Astrocyte (in vitro differentiated cells and primary cell): ENCODE measurements at places on chromosomes 12 and 14.

DNA sequence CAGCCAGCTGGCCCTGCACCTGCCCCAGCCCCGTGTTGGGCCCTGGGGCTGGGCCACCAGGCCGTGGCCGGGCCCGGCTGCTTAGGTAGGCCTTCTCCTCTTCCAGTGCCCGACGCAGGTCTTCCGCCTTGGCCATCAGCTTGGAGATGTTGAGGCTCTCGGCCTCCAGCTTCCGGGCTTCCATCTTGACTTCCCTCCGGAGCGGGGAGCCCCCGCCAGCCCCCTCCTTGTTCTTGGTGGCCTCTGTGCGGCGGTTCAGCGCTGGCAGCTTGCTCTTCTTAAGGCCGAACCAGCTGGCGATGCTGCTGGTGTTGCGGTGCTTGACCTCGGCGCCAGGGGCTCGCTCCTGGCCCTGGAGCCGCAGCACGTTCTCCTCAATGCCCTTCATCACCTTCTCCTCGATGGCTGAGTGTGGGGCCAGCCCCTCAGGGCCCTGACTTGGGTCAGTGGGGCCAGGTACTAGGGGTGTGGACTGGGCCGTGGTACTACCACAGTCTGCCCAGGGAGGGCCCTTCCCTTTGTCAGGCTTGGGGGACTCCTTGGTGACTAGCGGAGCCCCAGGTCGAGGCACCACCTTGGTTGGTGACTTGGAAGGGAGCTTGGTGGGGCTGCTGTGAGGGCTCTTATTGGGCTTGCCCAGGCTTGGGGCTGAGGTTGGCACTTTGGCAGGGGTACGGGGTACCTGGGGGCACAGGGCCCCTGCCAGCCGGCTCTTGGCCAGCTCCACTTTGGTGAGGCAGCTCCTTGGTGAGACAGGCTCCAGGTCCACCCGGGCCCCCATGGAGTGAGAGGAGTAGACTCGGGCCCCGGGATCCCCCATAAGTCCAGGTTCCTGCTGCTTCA, 33.2 kb downstream of the NCKAP5L start:
- no peak for DNase-seq

GRCh38 chr14:54893151-54893760, 9.4 kb downstream of the GCH1 start:
- DNase-seq: peak; percentile 52

DNA sequence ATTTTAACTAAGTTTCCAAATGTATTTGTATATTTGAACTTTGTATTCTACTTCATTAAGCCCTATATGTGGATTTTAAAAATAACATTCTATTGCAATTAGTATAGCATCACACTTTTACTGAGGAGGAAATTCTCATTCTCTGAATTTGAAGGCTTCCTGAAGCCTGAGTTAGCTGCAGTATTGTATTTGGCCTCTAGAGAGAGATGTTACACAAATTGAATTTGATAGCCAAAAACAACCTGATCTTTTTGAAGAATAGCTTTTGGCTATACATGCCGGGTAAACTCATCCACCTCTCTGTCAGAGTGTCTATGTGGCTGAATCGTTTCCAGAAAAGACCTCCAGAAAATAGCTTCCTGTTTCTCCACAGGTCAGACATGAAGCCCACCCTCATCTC, 316.5 kb upstream of the OR4E1 start:
- no peak for DNase-seq

- no peak for DNase-seq
Observed at GRCh38 chr14:89384023-89384422, 33.0 kb downstream of the FOXN3 start.

- DNase-seq: peak; percentile 72
Observed at GRCh38 chr12:125983094-125983783, 918.0 kb downstream of the AACS start.

DNA sequence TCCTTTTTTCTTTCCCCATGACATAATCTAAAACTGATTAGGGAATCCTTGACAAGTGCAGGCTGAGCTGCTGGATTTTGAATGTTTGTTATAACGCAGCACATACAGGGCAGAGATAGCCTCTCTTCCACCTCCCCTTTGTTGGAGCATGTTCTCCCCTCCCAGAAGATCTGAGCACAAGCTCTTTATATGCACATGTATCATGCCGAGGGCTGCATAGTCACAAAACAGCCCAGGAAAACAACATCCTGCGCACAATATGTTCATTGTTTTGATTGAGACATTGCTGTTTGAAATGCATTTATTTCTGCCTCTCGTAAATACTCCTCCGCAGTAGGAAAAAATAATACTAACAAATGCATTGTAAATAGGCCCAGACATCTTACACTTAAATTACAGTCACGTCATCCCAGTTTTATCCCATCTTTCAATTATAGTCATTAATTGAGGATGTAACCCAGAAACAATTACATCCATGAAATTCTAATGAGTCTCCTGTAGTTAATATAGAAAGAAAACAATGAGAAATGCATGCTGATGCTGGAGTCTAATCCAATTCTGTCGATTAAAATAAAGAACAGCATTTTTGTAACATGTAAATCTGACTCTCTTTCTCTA, 401.8 kb downstream of the BTG1 start:
- no peak for DNase-seq

DNA sequence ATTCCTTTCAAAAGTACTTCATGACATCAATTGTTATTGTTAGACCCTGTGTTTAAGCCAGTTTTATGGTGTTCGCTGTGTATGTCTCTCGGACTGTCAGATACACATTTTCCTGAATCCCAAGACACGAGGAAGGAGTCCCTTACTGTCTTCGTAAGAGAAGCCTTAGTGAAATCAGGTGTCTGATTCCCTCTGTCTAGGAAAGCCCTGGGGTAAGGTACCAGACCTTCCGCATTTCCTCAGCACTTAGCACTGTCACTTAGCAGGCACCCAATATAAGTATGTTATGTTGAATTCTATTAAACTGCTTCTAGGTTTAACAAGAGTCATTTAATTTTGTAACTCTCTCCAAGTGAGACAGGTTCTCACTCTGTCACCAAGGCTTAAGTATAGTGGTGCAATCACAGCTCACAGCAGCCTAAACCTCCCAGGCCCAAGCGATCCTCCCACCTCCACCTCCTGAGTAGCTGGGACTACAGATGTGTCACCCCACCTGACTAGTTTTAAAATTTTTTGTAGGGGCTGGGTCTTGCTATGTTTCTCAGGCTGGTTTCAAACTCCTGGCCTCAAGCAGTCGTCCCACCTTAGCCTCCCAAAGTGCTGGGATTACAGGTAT, 111.0 kb downstream of the BBS10 start:
- no peak for DNase-seq

- no peak for DNase-seq
Observed at GRCh38 chr12:130081117-130081805, 81.0 kb upstream of the FZD10 start.

- no peak for DNase-seq
Observed at GRCh38 chr14:58414845-58415244, 12.5 kb downstream of the TIMM9 start.

- DNase-seq: no peak
Observed at GRCh38 chr14:99664058-99664936, 19.4 kb downstream of the HHIPL1 start.

DNA sequence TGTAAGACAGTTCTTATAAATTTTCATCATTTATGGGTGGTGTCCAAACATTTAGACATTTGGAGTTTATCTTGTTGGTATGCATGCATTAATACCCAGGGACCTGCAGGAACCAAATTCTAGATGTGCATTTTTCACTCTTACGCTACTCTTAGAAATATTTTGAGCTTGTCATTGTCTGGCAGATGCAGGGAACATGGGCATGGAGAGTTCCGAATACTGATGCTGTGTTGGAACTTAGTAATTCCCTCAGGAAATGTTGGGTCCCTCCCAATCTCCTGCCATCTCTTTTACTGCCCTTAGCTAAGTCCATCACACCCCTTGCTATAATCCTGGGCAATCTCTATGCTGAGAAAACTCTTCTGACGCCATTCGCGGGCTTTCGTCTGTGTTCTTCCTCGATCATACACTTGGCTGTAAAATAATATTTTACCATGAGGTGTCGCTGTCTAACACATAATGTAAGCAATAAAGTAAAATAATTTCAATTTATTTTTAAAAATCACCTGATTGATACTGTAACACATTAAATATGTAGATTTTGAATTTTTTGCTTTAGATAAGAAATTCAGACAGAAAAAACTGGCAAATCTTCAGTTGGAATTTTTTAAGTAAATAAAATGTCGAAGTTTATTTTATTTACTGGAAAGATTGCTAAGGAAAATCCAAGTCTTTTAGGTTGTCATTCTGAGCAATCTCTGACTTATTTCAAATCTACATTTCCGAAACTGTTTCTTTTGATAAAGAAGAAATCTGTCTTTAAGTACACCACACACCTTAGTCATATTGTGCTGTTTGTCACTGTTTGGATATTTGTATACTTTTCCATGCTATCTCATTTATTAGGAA, 304.1 kb upstream of the SSTR1 start:
- peak; percentile 8 for DNase-seq

DNA sequence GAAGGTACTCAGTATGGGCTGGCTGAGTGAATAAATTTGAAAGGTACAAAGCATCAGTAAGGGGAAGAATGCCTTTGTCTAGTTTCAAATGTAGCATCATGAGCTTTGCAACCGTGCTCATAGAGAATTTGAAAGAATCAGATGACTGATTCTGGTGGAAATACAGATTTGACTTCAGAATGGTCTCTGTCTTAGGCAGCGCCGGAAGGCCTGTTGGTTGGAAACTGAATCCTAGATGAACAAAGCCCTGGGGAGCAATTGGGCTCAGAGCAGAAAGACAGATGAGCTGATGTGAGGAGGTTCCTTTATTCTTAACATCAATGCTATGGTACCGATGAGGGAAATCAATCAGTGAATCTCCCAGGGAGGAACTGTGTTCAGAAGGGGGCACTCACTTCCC, 137.3 kb downstream of the SNAPC1 start:
- no peak for DNase-seq

GRCh38 chr12:68749861-68750260, 3.9 kb downstream of the SLC35E3 start:
- no peak for DNase-seq

GRCh38 chr12:115710104-115710564, 567.4 kb downstream of the MED13L start:
- DNase-seq: peak; percentile 46

GRCh38 chr14:74015963-74016362, 3.1 kb downstream of the ENTPD5 start:
- DNase-seq: no peak

DNA sequence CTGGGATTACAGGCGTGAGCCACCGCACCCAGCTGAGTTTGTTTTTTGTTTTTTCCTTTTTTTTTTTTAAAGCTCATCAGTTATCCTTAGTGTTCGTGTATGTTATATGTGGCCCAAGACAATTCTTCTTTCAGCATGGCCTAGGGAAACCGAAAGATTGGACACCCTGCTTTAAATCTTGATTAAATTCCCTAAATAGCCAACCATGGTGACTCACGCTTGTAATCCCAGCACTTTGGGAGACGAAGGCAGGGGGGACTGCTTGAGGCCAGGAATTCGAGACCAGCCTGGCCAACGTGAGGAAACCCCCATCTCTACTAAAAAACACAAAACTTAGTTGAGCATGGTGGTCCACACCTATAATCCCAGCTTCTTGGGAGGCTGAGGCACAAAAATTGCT, 131.1 kb downstream of the MED13L start:
- DNase-seq: no peak

GRCh38 chr12:47990351-47991105, 13.7 kb downstream of the COL2A1 start:
- DNase-seq: no peak

DNA sequence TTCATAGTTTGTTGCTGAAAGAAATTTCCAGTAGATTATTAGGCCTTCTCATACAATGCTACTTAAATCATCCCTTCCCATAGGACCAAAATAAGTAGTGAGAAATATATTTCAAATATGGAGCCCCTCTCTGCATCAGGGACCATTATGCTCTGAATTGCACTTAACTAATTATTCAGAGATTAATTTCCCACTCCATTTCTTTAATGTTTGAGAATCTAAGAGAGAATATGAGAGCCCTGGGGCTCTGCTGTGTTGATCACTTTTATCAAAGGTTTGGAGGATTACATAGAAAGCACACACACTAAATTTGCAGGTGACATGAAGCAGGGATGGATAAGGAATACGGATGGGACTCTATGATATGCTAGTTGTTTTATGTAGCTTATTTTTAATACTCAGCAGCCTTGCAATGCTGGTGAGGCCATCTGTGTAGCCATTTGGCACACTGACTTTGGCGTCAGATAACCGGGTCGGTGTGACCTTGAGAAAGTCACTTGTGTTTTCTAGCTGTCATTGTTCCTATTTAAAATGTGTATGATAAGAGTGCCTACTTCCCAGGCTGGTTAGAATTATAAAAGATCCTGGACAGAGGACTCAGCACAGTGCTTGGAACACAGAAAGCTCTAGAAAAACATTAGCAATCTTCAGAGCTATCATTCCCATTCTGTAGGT, 49.9 kb upstream of the FBXO21 start:
- no peak for DNase-seq

- no peak for DNase-seq
Observed at GRCh38 chr12:45232146-45232755, 16.4 kb downstream of the ANO6 start.

GRCh38 chr12:111578276-111578970, 20.7 kb downstream of the ATXN2 start:
- DNase-seq: peak; percentile 88

DNA sequence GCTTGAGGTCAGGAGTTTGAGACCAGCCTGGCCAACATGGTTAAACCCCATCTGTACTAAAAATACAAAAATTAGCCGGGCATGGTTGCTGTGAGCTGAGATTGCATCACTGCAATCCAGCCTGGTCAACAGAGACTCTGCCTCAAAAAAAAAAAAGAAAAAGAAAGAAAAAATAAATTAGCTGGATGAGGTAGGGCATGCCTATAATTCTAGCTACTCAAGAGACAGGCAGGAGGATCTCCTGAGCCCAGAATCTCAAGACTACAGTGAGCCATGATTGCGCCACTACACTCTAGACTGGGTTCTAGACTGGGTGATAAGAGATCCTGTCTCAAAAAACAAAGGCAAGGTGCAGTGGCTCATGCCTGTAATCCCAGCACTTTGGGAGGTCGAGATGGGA, 16.9 kb downstream of the PPP4R3A start:
- DNase-seq: no peak

GRCh38 chr12:107236824-107237511, 143.6 kb upstream of the CRY1 start:
- peak; percentile 81 for DNase-seq

GRCh38 chr12:64611341-64612284, 1.3 kb downstream of the RASSF3 start:
- peak; percentile 22 for DNase-seq

DNA sequence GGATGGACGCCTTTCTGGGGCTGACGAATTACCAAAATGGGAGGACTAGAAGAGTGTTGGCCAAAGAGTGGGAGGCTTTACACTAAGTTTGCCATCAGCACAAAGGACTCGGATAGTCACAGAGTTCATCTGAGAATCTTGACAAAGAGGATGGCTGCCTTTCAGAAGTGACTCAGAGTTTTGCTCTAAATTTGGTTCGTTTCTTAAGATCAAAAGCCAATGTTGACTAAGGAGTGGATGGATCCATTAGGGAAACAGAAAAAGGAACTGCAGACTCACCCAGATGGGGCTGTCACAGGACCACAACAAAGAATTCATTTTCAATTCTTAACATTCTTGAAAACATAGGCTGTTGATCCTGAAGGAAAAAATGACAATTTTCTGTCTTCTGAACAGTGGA, 81.3 kb upstream of the DUSP6 start:
- DNase-seq: peak; percentile 42
